ENCODE measurements at places on chromosomes 7 and 10.

- no peak for DNase-seq
Observed at GRCh38 chr7:23873306-23873705, 163.3 kb downstream of the STK31 start.

DNA sequence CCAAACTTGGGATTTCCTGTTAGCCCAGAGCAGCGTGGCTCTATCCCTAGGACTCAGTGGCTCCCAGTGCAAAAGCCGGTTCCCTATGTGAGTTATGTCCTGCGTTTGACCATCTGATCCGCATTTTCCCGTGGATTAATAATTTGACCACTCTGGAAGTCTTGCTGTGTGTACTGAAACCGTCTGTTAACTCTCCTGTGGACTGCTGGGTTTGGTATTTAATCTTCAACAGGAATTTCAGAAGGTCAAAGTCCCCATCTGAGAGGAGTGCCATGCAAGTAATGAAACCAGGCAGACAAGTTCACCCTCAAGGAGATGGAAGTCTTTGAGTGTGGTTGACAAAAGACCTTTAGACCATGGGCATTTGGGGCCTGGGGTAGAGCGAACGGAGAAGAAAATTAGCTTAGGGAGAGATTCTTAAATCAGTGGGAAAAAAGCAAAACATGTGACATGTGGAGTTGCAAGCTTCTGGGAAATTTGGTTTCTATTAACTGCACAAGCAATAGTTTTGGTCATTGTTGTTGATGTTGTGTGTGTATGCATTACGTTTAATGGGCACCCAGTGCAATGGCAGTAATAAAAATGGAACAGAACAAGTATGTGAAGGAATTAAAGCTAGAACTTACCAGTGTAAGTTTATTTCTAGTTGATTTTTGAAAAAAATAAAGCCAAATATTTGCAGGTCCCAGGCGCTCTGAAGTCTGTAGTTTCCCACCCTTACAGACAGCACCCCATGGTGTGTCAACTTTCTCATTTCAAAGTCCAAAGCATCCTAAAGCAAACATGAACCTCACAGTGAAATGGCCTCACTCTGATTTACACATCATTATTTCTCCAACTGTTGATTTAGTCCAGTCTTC lies 38.2 kb downstream of the LYZL1 start:
- no peak for DNase-seq

DNA sequence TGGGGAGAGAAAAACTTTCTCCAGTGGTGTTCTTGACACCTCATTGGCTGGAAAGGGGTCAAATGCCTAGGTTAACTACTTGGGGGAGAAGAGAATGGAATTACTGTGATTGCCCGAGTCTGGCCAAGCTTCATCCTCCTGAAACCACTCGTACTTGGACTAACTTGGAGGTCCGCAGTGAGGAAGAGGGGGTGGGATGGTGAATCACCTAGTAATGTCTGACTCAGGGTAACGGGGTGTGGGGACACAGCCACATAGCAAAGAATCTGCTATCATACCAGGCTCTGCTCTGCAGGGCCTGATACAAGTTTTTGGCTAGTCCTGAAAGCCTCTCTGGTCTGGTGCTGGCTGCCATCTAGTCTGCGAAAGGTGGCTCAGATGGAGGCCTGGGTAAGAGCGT lies 190.9 kb downstream of the RPS24 start:
- DNase-seq = no peak

- DNase-seq = no peak
Observed at GRCh38 chr10:61298194-61298593, 155.0 kb downstream of the TMEM26 start.

DNA sequence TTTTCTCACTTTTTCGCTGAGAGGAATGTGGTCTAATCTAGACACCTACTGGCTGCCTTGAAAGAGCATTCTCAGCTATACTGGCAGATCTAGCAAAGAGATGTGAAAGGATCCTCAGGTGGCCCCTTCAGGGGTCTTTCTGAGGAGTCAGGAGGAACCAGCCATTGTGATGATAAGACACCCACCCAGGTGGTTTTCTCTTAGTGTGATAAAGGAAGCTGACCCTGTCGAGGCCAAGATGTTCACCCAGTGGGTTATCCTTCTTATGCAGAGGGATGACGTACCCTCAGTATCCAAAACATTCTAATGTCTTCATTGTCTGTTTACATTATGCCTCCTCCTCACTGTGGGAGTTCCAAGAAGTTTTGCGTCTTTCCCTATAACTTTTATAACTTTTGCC lies 98.3 kb upstream of the LRGUK start:
- DNase-seq = no peak

DNA sequence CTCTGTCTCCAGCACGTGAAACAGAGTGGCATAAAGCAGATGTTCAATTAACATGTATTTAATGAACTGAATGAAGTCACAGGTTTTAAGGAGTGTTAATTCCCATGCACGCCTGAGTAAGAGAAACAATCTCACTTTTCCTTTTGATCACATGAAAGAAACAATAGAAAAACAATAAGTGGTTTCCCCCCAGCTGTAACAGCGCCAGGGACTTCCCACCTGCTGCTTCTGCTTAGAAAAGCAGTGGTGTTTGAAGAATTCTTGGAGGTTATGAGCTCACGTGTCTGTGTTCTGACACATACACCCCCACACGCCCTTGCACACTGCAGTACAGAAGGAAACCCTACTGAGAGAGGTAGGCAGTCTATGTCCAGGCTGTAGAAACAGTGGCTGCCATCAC lies 51.3 kb upstream of the FRMD4A start:
- peak; percentile 37 for DNase-seq

DNA sequence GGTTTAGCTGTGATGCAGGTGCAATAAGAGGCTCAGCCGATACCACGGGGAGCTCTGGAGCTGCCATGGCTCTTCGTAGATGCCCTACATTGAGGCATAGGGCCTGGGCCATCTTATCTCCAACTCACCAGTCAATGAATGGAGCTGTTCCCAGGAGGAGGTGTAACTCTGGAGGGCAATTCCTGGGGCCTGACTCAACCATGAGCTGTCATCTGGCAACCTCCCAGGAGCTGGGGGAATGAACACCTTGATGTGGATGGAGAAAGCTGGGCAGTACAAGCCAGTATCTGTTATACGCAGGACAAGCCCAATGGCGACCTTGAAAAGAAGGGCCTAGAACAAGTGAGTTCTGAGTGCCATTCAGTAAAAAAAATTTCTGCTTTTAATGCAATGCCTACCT lies 224.0 kb upstream of the PLXDC2 start:
- no peak for DNase-seq

DNA sequence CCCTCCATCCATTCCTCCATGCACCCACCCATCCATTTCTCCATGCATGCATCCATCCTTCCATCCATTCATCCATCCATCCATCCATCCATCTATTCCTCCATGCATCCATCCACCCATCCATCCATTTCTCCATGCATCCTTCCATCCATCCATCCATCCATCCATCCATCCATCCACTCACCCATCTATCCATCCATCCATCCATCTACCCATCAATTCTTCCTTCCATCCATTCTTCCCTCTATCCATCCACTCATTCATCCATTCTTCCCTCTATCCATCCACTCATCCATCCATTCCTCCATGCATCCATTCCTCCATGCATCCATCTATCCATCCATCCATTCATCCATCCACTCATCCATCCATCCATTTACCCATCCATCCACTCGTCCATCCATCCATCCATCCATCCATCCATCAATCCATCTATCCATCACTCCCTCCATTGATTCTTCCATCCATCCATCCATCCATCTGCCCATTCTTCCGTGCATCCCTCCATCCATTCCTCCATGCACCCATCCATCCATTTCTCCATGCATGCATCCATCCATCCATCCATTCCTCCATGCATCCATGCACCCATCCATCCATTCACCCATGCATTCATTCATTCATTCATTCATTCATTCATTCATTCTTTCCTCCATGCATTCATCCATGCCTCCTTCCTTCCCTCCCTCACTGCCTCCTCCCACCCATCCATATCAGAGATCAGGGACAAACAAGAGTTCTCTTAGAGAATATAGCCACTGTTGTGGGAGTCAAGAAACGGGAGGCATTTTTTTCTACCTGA lies 22.2 kb downstream of the ELN start:
- DNase-seq = no peak

DNA sequence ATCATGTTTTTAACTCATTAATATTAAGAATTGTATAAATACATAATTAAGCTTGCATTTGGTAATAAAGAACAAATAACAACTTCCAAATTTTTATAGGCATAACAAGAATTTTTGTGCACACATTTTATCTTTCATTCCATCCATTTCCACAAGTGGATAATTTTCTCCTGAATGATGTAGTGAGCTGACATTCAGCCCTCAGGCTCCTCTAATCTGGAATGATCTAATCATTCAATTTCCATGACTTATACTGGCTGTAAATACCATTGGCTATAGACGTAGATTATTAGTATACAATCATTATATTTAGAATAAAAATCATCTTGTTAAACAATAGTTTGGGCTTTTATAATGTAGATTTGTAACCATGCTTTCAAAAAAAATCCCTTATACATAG lies 287.2 kb upstream of the GHITM start:
- DNase-seq = no peak

DNA sequence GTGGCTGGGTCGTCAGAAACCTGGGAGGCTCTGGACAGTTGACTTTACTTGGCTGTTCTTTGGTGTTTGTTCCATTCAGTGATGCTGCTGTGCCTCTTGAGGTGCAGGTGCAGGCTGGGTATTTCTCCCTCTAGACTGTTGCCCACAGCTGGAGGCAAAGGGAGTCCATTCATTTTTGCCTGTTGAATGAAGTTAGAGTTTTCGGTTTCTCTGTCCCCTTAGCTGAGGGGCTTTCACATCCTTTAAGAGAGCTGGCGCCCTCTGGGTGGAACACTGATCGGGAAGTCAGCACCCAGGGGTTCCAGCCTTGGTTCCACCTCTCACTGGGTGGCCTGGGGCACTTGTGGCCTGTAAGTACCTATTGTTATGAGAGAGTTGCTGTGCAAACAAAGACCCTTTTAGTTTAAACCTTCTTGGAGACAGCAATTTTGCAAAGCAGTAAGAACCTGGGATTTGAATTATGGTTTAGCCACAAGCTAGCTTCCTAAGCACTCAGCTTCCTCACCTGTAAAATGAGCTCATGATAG lies 67.2 kb downstream of the GRK5 start:
- DNase-seq = no peak

- no peak for DNase-seq
Observed at GRCh38 chr7:38215115-38215514, 37.1 kb downstream of the STARD3NL start.

- no peak for DNase-seq
Observed at GRCh38 chr10:93390306-93391090, 91.6 kb downstream of the MYOF start.

DNA sequence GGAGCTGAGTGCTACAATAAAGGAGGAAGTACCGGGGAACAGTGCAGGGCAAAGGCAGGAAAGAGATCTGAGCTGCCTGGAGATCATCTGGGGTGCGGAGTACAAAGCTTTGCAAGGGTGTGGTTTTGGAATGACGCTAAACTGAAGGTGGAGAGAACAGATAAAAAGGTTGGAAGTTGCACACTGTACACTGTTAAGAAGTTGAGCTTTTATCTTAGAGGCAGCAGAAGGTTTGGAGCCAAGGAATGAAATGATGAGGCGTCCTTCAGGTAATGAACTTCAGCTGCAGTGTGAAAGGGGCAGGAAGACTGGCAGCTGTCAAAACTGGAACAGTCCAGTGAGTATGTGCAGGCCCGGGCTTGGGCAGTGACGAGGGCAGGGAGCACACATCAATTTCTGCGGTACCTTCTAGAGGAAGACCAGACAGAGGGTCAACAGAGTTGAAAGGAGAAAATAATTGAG lies 7.2 kb upstream of the ANKRD61 start:
- no peak for DNase-seq

DNA sequence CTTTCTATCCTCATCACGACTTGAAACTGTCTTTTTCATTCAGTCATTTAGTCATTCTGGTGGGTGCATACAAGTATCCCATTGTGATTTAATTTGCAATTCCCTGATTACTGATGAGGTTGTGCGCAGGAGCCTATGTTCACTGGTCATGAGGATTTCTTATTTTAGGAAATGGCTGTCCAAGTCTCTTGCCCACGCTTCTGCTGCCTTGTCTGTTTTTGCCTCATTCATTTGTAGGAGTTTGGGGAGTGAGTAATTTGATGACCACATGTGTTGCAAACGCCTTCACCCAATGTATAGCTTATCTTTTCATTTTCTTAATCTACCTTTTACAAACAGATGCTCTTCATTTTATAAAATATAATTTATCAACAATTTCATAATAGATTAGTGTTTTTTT lies 127.3 kb downstream of the ARHGAP22 start:
- no peak for DNase-seq

DNA sequence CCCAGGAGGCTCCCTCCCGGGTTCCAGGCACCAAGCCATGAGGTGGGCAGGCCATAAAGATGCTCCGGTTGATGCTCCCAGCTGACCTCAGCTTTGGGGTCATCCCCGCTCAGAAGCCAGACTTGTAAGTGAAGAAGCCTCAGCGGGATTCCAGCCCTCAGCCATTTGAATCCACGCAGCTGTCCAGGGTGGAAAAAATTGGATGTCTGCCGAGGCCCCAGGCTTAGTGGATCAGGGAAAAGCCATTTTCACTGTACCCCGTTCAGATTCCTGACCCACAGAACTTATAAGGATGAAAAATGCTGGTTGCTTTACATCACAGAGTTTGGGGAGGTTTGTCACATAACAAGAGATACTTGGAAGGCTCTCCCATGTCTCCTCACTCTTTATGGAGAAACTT lies 49.2 kb upstream of the CPN1 start:
- no peak for DNase-seq

DNA sequence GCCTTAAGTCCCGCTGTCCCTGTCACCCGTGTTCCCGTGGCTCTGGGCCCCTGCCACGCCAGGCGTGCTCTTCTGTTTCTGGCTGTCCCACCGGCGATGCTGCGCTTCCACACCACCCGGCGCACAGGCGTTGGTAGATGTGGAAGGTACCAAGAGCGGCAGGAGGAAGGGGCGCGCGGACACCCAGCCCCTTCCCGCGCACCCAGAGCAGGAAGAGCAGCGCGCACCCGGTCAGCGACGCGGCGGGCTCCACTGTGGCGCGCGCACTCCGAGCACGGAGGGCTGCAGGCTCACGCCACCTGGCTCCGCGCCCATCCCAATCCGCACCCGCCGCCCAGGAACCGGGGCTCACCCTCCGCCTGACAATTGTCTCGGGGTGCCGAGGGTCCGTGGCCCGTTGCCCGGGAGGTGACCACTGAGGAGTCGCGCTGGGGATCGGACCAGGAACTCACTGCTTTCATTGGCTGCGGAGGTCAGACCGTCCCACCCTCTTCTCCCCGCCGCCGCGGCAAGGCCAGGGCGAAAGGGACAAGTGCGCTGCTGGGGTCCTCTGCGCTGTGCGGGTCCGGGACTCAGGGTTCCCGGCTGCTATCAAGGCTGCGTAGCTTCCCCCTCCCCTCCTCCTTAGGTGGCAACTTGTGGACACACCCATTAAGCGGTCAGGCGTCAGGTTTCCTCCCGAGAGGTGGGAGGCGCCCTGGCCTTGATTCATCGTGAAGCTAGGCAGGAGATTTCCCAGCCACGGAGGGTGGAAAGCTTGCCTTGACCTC lies 121.6 kb upstream of the ZNF92 start:
- no peak for DNase-seq

GRCh38 chr7:150976529-150977381 lies 1.4 kb downstream of the KCNH2 start:
- DNase-seq = no peak

GRCh38 chr7:23012908-23013714 lies 819 bp downstream of the HYCC1 start:
- DNase-seq = no peak

- DNase-seq = peak; percentile 42
Observed at GRCh38 chr10:95246582-95247051, 44.2 kb downstream of the PDLIM1 start.

GRCh38 chr7:32088451-32088881 lies 18.3 kb upstream of the PDE1C start:
- DNase-seq = no peak

All from stimulated activated CD4-positive, alpha-beta T cell treated with anti-CD3 and anti-CD28 coated beads, Interleukin-1b, Interleukin-23, amount 100 ng/mL, for 4 hours (primary cell).